ENCODE measurements at places on chromosomes 16 and 17.

- no peak for DNase-seq
Observed at GRCh38 chr16:80273635-80274538, 266.9 kb upstream of the DYNLRB2 start.

GRCh38 chr17:8749616-8750015 is 5.0 kb upstream of the CCDC42 start:
- no peak for DNase-seq

DNA sequence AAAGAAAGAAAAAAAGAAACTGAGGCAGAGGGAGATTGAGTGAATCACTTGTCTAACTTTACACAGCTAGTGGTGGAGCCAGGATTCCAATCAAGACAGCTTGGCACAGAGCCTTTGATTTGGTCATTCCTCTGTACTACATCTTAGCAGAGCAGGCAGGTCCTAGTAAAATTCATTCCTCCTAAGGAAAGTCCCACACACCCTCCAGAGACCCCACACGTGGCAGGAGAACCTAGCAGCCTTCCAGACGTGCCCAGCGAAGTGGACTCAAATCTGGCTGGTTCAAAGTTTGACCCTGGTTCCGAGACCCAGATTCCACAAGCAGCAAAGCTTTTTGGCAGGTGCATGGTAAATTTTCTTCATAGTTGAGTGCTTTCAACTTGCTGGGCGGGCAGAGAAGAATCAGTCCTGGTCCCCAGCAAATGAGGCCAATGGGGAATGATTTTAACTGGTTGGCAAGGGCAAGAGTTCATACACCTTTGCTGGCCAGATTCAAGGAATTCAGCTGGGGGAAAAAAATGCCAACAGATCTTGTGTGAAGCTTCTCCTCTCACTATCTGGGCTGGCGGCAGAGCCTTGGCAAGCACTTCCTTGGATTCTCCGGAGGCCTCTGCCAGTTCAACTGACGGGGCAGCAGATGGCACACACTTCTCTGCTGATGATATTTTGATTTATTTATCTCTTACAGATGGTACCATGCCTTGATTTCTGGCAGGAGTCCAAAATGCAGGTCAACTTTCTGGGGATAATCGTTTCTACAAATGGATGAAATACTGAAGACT is 82.4 kb downstream of the GSG1L start:
- DNase-seq: no peak

GRCh38 chr17:31136319-31136718 is 41.5 kb downstream of the NF1 start:
- no peak for DNase-seq

- DNase-seq: no peak
Observed at GRCh38 chr17:32396343-32396742, 46.4 kb downstream of the ZNF207 start.

- no peak for DNase-seq
Observed at GRCh38 chr16:951660-952301, 19.0 kb downstream of the LMF1 start.

- DNase-seq: no peak
Observed at GRCh38 chr17:64345689-64346376, 44.8 kb downstream of the PECAM1 start.

DNA sequence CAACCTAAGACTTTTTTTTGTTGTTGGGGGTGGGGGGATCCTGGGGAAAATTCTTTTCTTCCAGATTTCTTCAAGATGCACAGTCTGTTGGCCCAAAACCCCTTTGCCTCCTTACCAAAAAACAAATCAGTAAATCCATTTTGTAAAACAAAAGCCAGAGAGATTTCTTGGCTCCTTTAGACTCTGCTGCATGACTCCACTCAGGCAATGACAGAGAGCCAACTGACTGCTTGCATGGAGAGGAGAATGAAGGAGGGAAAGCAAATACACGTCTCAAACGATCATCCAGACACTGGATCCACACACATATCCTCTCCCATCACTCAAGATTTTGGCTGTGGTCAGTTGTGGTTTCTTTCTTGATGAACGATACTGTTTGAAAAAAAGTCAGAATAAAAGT is 13.8 kb downstream of the COPRS start:
- DNase-seq: no peak

- DNase-seq: no peak
Observed at GRCh38 chr16:11675561-11676511, 7.6 kb downstream of the SNN start.

GRCh38 chr17:44976206-44976605 is 8.1 kb upstream of the C1QL1 start:
- DNase-seq: no peak

DNA sequence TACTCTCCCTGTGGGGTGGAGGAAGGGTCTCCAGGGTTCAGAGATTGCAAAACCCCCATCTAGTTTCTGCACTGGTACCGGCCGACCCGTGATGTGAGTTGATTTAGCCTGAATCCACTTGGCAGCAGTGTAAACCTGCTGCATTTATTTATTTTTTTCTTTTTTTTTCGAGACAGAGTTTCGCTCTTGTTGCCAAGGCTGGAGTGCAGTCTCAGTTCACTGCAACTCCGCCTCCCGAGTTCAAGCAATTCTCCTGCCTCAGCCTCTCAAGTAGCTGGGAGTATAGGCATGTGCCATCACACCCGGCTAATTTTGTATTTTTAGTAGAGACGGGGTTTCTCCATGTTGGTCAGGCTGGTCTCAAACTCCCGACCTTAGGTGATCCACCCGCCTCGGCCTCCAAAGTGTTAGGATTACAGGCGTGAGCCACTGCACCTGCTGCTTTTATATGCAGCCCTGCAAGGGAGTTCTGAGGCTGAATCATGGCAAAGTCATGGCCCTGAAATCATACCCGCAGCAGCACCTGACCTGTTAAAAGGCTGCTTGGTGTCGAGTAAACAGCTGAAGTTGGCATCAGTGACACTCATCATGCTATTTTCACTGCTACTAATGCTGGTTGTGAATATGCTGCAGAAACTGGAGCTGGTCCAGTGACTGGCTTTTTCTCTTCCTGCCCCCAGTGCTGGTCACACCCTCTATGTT is 21.4 kb downstream of the DEXI start:
- no peak for DNase-seq

GRCh38 chr17:37608351-37609169 is 658 bp downstream of the SYNRG start:
- peak; percentile 68 for DNase-seq

- peak; percentile 28 for DNase-seq
Observed at GRCh38 chr17:55238931-55239297, 25.8 kb upstream of the HLF start.

GRCh38 chr16:85974428-85975375 is 75.7 kb downstream of the IRF8 start:
- no peak for DNase-seq

- DNase-seq: no peak
Observed at GRCh38 chr17:47703191-47703591, 9.2 kb downstream of the TBKBP1 start.

DNA sequence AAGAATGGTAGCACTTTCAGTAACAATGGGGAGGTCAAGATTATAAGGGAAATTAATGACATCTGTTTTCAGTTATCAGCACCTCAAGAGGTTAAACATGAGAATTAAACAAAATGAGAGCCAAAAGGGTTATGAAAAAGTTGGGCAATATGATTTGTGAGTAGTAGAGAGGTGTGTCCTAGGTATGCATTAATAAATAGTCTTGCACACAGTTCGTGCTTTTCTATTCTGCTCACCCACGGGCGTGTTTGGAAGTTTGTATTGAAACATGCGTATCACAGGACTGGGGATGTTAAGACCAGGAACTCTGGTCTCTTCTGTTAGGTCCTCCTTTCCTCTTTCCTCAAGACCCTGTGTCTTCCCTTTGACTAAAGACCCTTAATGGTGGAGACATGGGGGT is 6.0 kb downstream of the BPTF start:
- DNase-seq: no peak

DNA sequence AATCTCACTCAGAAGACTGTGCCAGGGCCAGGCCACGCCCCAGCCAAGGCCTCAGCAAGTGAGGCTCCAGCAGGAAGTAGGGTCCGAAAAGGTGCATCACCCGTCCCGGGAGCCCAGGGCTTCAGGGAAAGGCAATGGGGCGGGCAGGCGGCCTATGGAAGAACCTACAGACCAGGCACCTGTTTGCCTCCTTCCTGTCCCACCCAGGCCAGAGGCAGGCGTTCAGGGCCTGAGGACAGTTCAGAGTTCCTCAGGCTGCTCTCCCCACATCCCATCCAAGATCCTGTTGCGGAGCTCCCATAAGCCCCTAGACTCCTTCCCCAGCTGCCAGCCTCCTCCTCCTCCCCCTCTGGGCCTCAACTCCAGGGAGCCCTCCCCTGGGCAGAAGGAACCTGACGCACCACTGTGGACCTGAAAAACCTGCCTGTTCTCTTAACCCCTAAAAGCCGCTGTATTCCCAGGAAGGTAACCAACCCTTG is 2.3 kb downstream of the CLUH start:
- DNase-seq: peak; percentile 32

DNA sequence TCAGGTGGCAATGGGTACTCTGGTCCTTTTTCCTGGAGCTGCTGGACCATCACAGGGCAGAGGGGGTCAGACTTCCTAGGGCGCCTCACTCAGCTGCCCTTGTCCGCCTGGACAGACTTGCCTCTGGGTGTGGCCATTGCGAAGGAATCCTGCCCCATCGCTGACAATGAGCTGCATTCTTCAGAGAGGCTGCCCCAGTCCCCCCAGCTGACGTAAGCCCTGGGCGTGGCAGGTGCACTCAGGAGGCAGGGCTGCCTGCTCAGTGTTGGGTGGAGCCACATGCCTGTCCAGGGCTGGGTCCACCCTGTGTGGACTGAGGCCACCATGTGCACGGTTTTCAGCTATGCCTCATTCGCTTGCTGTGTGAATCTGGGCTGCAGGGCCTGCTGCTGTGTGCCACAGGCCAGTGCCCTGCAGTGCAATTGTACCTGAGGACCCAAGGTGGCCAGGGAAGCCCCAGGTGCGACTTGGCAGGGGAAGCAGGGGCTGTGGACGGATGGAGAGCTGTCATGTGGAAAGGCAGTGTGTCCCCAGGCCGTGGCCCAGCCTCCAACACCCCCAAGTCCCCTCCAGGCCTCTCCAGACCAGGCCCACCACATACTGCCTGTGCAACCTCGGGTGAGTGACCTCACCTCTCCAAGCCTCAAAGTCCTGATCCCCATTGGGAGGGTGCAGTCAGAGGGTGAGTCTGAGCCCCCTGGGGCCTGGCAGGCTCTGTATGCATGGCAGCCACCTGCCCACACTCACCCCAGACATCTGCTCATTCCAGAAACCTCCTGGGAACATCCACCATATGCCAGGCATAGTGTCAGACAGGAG is 14.0 kb upstream of the MPRIP start:
- DNase-seq: peak; percentile 81

GRCh38 chr17:43560461-43561427 is 14.6 kb upstream of the ETV4 start:
- no peak for DNase-seq

DNA sequence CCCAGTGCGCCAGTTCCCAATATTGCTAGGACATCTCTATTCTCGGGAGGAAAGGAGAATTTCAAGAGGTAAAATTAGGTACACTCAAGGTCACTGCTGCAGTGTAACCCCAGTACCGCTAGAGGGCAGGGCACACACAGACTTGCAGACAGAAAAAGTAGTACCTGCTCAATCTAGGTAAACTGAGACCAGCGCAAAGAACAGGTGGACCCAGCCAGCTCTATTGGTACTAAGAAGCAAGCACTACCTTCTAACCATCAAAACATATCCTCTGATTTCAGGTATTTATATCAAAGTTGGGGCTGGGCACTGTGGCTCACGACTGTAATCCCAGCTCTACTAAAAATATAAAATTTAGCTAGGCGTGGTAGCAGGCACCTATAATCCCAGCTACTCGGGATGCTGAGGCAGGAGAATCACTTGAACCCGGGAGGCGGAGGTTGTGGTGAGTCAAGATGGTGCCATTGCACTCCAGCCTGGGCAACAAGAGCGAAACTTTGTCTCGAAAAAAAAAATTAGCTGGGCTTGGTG is 3.6 kb upstream of the WDR81 start:
- peak; percentile 71 for DNase-seq

- DNase-seq: no peak
Observed at GRCh38 chr16:70646260-70647241, at the start of gene IL34. Gene IL34, plus strand, starts transcription at chr16:70646559. Its CDS starts 389 bp downstream, at chr16:70646948.

- no peak for DNase-seq
Observed at GRCh38 chr16:85363881-85364280, 249.2 kb upstream of the GSE1 start.

GRCh38 chr17:3961564-3962047 is 2.6 kb downstream of the ATP2A3 start:
- no peak for DNase-seq

DNA sequence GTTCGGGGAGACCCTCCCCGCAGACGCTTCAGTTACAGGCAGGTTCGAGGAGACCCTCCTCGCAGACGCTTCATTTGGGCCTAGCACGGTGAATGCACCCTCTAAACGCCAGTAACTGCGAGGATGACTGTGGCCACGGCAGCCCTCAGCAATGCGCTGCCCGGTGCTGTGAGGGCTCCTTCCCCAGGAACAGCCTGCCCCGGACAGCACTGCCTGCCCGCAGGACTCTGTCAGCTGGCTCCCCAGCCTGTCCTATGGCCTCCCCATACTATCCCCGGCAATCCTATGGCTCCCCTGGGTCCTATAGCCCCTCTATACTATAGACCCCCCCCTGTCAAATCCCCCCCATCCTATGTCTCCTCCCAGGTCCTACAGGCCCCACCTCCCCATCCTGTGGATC is 238.9 kb downstream of the RBFOX3 start:
- no peak for DNase-seq

DNA sequence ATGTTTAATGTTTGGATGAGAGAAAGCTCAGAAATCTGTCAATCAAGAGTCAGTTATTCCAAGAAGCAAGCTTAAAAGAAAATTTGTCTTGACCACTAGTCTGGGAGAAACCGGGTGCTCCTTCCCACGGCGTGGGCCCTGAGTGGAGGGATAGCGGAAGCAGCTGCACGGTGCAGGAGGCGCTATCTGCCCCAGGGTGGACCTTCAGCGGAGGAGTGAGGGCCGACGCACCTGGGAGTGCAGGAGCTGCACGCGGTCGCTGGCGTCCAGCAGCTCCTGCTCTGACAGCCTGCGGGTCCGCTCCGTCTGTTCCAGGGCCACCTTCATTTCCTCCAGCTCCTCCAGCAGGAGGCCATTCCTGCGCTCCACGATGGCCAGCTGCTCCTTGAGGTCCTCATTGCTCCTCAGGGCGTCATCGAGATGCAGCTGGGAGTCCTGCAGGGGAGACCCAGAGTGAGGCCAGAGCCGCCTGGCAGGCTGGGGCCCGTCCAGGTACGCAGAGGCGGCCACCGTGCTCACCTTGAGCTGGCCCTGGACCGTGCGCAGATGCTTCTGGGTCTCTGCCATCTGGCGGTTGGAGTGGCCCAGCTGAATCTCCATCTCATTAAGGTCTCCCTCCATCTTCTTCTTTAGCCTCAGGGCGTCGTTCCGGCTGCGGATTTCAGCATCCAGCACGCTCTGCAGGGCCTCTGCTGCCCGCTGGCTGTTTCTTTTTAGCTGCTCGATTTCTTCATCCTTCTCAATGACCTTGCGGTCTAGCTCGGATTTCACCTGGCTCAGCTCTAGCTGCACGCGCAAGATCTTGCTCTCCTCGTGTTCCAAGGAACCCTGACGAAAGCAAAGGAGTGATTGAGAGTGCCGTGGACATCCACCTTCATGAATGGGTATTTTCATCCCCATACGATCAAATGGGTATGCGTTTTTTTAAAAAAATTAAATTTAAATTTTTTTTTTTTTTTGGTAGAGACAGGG is 63.5 kb downstream of the MYH13 start:
- no peak for DNase-seq
